ENCODE measurements at places on chromosomes 6 and 20.

GRCh38 chr6:90118069-90118468 is 178.6 kb downstream of the BACH2 start:
- no peak for DNase-seq

DNA sequence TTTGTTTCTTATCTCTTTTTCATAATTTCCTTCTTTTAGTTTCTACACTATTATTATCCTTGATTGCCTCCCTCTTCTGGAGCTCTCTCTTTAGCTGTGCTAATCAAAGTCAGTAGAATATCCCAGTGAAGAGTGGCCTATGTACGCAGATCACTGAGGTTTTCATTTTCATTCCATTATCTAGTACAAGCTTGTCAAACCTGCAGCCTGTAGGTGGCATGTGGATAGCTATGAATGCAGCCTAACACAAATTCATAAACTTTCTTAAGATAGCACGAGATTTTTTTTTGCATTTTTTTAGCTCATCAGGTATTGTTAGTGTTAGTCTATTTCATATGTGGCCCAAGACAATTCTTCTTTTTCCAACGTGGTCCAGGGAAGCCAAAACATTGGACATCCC is 825.7 kb upstream of the MAP3K7 start:
- no peak for DNase-seq

- no peak for DNase-seq
Measured at GRCh38 chr20:19903168-19903811, 113.9 kb upstream of the NAA20 start.

GRCh38 chr6:109373762-109374161 is 8.5 kb downstream of the CD164 start:
- no peak for DNase-seq

GRCh38 chr6:157157258-157157657 is 166.1 kb downstream of the TMEM242 start:
- no peak for DNase-seq

GRCh38 chr20:6714279-6714711 is 53.2 kb upstream of the BMP2 start:
- no peak for DNase-seq

GRCh38 chr6:168535711-168536110 is 94.7 kb downstream of the SMOC2 start:
- DNase-seq, result no peak

GRCh38 chr6:37242429-37243052 is 15.0 kb upstream of the TBC1D22B start:
- DNase-seq, result no peak

DNA sequence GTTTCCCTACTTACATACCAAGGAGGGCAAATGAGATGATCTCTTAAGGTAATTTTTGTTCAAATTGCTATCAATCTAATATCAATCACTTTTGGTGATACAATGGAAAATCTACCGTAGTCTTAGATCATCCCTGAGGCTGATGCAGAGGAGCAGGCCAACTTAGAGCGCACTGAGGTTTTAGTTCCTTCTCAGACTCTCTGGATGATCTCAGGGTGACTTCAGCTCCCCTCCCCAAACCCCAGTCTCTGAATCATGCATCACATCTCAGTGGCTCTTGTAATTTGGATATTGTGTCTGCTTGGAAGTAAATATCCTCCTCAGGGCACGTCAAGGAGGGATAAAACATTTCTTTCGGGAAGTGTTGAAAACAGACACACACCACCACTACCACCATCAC is 5.9 kb downstream of the TUBB2B start:
- no peak for DNase-seq

DNA sequence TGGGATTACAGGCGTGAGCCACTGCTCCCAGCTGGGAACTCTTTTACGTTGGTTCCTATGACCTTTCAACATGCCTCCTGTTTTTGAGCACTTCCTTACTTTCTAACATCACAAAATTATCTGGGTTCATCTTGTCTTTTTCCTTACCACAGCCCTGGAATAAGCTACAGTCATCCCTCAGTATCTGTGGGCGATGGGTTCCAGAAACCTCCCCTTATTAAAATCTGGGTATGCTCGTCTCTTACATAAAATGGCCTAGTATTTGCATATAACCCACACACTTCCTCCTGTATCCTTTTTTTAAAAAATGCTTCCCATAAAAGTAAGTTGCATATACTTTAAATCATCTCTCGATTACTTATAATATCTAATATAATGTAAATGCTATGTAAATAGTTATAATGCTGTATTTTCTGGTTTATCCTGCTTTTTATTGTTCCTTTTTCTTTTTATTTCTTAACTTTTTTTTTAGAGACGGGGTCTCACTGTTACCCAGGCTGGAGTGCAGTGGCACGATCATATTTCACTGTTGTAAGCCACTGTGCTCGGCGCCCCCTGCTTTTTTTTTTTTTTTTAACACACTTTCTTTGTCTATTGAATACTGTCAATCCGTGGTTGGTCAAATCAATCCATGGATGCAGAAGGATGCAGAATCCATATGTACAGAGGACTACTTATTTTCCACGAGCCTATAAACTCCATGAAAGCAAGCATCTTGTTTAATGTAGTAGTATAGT is 9.2 kb downstream of the RPF2 start:
- no peak for DNase-seq

GRCh38 chr6:146546443-146547043 is 2.9 kb downstream of the RAB32 start:
- DNase-seq, result no peak

DNA sequence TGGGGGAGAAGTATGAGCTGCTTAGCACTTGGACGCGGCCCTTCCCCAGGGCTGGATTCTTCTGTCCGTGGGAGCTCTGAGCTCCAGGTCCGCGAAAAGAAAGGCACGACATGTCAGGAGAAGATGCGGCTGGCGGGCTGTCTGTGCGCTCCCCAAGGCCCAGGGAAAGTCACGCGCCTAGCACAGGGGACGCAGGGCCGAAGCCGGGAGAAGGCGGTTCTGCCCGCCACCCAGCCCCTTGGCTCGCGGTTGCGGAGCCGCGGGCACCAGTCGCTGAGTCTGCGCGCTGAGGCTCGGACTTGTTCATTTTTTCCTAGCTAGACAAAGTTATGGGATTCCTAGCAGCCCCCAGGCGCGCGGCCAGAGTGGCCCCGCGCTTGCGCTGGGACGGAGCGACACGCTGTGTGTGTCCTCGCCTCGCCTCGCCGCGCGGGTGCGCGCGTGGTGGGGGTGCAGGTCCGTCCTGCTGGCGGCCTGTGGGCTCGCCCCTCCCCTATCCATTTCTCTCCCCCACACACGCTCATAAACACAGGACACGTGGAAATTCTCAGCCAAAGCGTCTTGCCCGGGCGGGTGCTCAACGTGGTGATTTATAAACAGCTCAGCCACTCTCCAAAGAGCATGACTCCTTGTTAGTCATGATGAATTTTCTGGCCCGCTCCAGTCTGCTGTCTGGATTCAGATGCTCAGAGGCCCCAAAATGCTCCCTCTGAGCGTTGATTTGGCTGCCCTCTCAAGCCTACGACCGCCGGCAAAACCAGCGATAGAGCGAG is 1.9 kb upstream of the POU3F2 start:
- DNase-seq, result no peak

GRCh38 chr6:72580281-72580940 is 41.5 kb upstream of the KCNQ5 start:
- DNase-seq, result peak; percentile 72

DNA sequence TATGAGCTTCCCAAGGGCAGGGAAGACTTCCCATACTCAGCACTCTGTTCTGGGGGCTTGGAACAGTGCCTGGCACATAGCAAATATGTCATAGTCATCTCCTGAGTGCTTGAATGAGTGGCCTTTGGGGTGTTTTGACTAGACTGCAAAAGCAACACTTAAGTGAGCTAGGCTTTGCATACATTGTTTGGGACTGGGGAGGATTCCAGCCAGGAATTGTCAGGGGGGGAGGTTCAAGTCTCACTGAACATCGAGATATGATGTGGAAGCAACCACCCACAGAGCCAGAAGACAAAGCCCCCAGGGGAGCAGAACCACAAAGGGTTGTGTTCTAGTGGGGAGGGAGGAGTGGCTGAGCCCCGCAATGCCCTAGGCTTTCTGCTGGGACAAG is 98.4 kb downstream of the SYCP2 start:
- DNase-seq, result peak; percentile 25

GRCh38 chr20:62363920-62364851 is 2.9 kb downstream of the LAMA5 start:
- no peak for DNase-seq

Measured in NCI-H446 treated with DMSO at 0.1 percent for 48 hours (cell line).